Stimulated activated CD8-positive, alpha-beta memory T cell treated with anti-CD3 and anti-CD28 coated beads, Interleukin-4, amount 100 ng/mL, for 4 hours (primary cell): ENCODE measurements at places on chromosomes 12 and 14.

DNA sequence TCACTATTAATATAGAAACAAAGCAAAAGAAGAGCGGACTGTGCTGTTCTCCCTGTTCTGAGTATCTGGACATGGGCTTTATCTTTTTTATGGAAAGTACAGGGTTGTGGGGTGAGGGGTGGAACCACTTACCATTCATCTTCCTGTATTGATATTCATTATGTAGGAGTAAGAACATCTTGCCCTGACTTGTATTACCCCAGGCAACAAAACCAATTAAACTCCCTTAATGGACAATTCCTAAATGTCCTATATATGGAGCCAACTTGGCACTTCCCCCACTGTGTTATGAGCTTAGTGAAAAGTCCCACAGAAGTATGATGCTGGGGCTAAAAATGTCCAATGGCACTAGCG is 139.9 kb upstream of the KRR1 start:
- no peak for DNase-seq

GRCh38 chr14:75222208-75222701 is 45.8 kb upstream of the TMED10 start:
- DNase-seq = no peak

DNA sequence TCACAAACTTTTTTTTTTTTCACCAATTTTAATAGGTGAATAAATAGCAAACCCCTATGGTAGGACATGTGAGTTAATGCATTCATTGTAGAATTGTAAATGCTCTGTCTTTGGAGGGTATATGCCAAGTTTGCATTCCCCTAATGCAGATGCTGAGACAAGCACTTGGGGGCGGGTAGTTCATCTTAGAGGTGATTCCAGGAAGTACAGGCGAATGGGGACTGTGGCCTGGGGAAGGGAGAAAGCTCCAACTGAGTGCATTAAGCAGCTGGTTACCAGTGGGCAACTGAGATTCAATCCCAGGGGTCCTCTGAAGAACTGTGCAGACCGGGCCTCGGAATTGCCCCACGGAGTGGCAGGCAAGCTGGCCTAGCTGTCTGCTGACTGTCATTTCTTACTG is 107.6 kb downstream of the ZNF664 start:
- no peak for DNase-seq

DNA sequence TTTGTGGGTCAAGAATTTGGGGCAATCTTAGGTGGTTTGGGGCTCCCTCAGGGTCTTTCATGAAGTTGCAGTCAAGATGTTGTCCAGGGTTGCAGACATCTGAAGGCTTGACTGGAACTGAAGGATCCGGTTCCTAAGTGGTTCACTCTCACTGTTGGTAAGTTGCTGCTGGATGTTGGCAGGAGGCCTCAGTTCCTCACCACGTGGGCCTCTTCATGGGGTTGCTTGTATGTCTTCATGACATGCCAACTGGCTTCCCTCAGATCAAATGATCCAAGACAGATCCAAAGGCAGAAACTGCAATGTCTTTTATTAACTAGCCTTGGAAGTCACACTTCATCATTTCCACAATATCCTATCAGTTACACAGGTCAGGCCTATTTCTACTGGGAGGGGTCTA is 49.2 kb downstream of the ARF6 start:
- no peak for DNase-seq

GRCh38 chr14:95635051-95635450 is 51.2 kb upstream of the TCL1B start:
- DNase-seq = no peak
